ENCODE measurements at places on chromosomes 4 and X.
A peak's percentile ranks its signal among the peaks of the same experiment; 100 is the strongest.

DNA sequence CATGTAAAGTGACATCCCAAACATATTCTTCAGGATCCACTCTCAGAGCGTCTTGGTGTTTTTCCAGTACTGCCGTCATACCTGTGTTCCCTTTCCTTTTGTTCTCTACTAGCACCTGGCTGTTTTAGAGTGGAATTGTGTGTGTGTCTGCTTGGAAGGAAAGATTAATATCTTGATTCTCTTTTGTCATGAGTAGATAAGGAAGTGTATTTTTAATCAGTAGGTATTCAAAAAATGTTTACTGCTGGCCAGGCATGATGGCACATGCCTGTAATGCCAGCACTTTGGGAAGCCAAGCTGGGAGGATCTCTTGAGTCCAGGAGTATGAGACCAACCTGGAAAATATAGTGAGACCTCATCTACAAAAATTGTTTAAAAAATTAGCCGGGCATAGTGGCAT is 198.8 kb downstream of the CBR4 start:
- no peak for DNase-seq

GRCh38 chr4:78667764-78668163 is 108.4 kb upstream of the BMP2K start:
- no peak for DNase-seq

- no peak for DNase-seq
These were observed 68.7 kb downstream of the MEPE start for GRCh38 chr4:87901422-87901992.

- no peak for DNase-seq
These were observed 187.5 kb downstream of the QDPR start for GRCh38 chr4:17324386-17324830.

DNA sequence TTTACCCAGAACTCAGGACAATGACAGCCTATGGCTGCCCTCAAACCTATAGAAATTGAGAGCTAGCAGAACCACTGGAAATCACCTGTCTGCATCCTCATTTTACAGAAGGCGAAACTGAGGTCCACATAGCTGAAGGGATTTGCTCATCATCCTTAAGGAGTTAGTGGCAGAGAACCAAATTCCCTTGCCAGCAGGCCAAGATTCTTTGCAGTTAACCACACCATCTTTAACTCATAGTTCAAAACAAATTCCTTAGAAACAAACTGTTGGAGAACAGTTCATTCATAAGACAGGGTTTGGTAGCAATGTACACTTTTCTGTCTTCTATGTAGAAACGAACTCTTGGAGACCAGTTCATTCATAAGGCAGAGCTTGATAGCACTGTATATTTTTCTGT is 37.9 kb upstream of the RAP2C start:
- no peak for DNase-seq

DNA sequence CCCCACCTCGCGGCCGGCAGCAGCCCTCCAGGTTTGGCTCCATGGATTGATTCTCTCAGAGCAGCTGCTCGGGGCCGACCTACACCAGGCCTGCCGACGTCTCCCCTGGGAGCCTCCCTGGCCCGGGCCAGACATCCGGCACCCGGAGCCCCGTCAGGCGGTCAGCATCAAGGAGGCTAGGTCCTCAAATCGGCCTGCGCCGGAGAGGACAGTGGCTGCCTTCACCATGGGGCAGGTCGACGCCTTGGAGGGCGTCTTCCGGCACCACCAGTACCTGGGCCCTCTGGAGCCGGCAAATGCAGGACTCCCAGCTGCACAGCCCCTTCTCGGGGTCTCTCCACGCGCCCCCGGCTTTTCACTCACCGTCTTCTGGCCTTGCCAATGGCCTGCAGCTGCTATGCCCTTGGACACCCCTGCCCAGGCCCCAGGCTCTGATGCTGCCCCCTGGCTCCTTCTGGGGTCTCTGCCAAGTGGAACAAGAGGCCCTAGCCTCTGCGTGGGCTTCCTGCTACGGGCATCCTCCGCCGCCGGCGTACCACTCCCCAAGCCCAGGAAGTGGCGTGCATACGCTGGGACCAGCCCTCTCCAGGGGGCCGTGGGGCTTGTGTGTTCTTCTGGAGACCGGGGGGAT is 341.8 kb downstream of the MAGEB5 start:
- no peak for DNase-seq

GRCh38 chrX:107654872-107655761 is 26.8 kb downstream of the PRPS1 start:
- peak; percentile 52 for DNase-seq

DNA sequence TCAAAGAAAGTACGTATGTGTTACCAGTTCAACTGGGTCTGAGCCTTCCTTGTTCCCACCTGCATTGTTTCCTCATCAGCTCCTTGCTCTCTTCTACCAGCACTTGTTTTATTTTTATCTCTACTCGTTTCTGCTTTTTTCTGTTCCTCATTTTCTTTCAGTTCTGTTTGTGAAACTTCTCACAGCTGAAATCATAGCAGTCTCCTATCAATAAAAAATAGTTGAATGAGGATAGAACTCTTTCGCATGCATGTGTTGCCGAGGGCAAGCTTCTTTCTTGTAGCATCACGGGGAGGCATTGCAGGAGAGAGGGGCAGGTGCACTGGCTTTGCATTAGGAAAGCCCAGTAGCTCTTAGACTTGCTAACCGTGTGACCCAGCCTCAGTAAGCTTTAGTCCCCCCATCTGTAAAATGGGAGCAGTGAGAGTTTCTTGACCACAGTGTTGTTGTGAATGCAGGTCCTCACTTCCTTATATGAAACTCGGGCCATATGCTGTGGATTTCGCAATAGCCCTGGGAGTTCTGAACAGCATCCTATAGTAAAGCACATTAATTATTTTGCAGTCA is 24.7 kb downstream of the OFD1 start:
- no peak for DNase-seq

GRCh38 chrX:148517176-148517575 is 16.8 kb downstream of the AFF2 start:
- no peak for DNase-seq

DNA sequence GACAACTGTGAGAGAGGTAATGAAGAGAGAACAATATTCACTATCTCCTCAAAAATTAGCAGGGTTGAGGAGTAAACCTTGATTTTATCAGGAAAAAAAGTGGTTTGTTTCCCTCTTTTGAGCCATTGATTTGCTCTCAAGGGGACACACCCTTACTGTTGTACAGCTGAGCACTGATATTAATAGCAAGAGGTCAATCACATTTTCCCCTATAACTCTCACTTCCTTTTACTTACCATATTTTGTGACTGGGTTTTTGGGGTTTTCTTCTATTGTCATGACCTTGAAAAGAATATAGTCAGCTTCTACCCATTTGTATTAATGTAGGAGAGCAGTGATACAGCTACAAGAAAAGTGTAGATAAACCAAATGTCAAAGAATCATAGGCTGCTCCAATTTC is 70.2 kb upstream of the LONRF3 start:
- no peak for DNase-seq

DNA sequence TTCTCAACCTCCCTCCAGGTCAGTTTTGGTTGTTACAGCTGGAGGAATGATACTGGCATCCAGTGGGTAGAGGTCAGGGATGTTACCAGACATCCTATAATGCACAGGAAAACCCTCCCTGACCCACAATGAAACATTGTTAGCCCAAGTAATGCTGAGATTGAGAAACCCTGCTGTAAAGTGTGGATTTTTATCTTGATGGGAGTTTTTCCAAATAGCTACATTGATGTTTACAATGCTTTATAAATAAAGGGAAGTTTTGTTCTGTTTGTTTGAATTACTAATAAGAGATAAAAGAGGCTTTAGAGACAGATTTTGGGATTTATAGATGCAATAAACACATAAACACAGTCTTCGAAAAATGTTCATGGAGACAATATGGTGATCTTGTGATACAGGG is 194.0 kb upstream of the NUDT6 start:
- DNase-seq = no peak
